ENCODE measurements at places on chromosomes 1 and 21. TPM values are rescaled to one million over a fixed set of nuclear protein-coding genes. Genes with fewer than 3 reads are reported as not detected.

- H3K4me3 ChIP-seq: no peak overlapping the region
- DNase-seq: no peak
- no peak overlapping the region for H3K27ac ChIP-seq
- H3K27me3 ChIP-seq: no peaks in the 10 kb centered on the region
These were observed 1099.5 kb downstream of the PLA2G4A start for GRCh38 chr1:187928288-187928687.

The COL16A1 gene
- 0.59 TPM for total RNA-seq

The SDHC gene
- total RNA-seq: 92.6 TPM

DNA sequence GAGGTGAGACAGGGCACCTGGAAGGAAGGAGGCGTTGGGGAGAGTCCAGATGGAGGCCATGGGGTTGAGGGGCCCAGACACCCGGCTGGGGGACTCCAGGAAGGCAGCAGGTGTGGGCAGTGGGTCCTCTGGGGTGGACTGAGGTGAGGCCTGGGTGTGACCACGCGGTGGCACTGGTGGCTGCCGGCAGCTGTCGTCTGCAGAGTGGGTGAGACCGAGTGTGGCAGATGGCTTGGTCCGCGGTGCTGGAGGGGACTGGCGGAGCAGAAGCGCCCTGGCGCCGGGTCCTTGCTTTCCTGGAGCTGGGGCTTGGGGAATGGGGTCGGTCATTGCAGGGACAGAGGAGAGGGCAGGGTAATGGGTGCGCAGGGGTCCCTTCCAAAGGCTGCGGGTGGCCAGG is 12.5 kb downstream of the AGRN start:
- no peak overlapping the region for H3K27ac ChIP-seq
- no peak for DNase-seq
- peak overlapping the region; percentile 32 for H3K4me3 ChIP-seq
- H3K4me1 ChIP-seq: peaks cover 21% of the 10 kb centered on the region

DNA sequence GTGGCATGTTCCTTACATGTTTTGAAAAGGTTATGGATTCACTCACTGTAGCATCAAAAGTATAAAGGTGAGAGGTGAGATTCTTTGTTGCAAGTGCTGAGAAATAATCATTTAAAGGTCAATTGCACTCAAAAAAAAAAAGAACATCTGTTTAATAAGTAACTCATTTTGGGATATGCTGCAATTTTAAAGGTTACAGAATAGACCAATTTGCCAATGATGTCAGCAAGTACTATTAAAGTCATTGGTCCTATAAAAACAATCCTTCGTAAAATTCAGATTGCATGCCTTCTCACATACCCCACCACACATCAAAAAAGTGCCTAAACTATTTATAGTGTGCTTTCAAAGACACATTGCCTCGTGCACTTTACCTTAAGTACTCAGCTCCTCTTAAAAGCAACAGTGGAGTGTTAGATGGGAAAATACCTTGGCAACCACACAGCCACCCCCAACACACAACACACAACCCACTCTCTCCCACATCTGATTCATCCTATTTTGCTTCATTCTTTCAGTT is 218.2 kb upstream of the ADGRL2 start:
- H3K27me3 ChIP-seq: no peaks in the 10 kb centered on the region
- H3K4me3 ChIP-seq: no peak overlapping the region
- H3K27ac ChIP-seq: no peak overlapping the region
- no peaks in the 10 kb centered on the region for H3K4me1 ChIP-seq
- DNase-seq: no peak

The SH2D1B gene
- 1.5 TPM for total RNA-seq

The C1QC gene
- total RNA-seq: 0.96 TPM

- no peaks in the 10 kb centered on the region for H3K4me1 ChIP-seq
- no peaks in the 10 kb centered on the region for H3K27me3 ChIP-seq
- no peaks in the 10 kb centered on the region for H3K36me3 ChIP-seq
- no peak overlapping the region for H3K27ac ChIP-seq
- DNase-seq: no peak
These were observed 52.8 kb upstream of the TMPRSS2 start for GRCh38 chr21:41560661-41561158.

The KRTAP12-2 gene
- not detected for total RNA-seq

DNA sequence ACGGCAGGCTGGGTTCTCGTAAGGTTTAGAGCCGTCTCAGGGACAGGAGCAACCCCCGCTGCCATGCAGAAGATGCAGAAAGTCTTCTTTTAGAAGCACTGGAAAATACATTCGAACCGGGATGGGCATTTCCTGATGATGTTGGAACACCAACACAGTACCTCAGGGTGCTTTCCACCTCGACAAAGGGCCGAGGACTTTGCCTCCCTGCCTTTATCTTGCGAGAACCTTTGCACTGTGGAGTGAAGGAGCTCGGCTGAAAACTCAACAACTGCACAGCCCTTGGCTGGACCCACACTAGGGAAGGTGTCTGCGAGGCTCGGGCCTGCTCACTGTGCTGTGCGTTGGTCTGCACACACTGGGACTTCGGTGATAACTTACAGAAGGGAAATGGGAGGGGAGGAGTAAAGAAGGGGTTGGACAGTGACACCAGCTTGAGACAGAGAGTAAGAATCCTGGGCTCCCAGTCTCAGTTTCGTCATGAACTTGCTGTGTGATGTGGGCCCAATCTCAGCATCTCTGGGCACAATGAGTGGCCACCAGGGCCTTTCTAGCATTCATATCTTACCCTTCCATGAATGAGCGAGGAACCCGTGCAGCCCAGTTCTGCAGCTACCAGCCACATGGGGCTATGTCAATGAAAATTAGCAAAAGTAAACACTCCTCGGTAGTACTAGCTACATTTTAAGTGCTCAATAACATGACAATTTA is 18.2 kb downstream of the RCAN1 start:
- H3K27ac ChIP-seq: no peak overlapping the region
- H3K4me3 ChIP-seq: no peak overlapping the region
- H3K4me1 ChIP-seq: no peaks in the 10 kb centered on the region

DNA sequence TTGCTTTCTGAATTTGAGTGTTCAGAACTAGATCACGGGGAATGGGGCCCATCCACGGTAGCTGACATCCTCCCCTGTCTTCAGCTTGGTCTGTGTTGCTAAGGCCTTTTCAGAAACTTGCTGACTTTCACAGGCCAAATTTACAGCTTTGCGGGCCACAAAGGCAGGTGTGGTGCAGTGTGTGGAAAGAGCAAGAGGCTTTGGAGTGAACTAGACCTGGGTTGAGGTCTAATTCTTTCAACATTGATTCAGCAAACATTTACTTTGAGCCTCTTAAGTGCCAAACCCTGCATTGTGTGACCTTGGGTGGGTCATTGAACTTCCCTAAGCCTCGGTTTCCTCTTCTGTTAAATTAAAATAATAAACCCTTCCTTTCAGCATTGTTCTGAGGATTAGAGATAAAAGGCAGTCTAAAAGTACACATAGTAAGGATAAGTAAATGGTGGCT is 24.3 kb downstream of the STPG1 start:
- no peaks in the 10 kb centered on the region for H3K27me3 ChIP-seq
- no peak for DNase-seq
- H3K27ac ChIP-seq: no peak overlapping the region

The ITLN1 gene
- total RNA-seq: not detected

GRCh38 chr1:186093437-186093836 is 281.6 kb downstream of the TPR start:
- H3K27me3 ChIP-seq: no peaks in the 10 kb centered on the region
- H3K4me3 ChIP-seq: no peak overlapping the region
- no peaks in the 10 kb centered on the region for H3K4me1 ChIP-seq

The DDAH1 gene
- 0.32 TPM for total RNA-seq

The GRIK1 gene
- not detected for total RNA-seq

GRCh38 chr1:48216941-48217340 is 5.6 kb upstream of the SLC5A9 start:
- H3K36me3 ChIP-seq: no peaks in the 10 kb centered on the region
- H3K4me1 ChIP-seq: no peaks in the 10 kb centered on the region
- H3K27ac ChIP-seq: no peak overlapping the region
- H3K27me3 ChIP-seq: no peaks in the 10 kb centered on the region
- no peak overlapping the region for H3K4me3 ChIP-seq
- no peak for DNase-seq

The ADCY10 gene
- total RNA-seq: 0.25 TPM

GRCh38 chr1:10979483-10979920 is 33.0 kb upstream of the TARDBP start:
- no peak overlapping the region for H3K4me3 ChIP-seq
- peaks cover 47% of the 10 kb centered on the region for H3K27me3 ChIP-seq
- H3K4me1 ChIP-seq: no peaks in the 10 kb centered on the region
- no peak for DNase-seq
- H3K27ac ChIP-seq: no peak overlapping the region

DNA sequence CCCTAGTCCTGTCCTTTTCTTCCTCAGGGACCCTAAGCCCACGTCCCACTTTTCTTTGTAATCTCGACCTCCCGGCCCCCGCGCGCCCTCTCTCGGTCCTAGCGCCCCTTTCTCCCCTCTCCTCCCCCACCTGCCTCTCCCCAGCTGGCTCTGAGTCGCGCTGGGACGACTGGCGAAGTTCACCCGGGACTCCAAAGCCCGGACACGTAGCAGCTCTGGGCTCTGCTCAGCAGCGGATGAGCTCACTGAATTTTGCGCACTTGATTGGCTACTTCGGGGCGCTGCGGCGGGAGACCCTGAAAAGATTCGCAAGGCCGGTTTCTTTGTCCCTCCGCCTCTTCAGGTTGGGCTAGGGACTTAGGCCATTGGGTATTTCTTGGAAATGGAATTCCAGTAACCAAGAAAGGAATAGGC is 16.3 kb upstream of the ACKR1 start:
- H3K36me3 ChIP-seq: no peaks in the 10 kb centered on the region
- H3K4me3 ChIP-seq: no peak overlapping the region
- peaks cover 6% of the 10 kb centered on the region for H3K4me1 ChIP-seq
- H3K27me3 ChIP-seq: peaks cover 27% of the 10 kb centered on the region

The KMO gene
- total RNA-seq: 2.0 TPM

Data from T-cell (primary cell).